ENCODE measurements at places on chromosomes 11 and 22. TPM values are rescaled to one million over a fixed set of nuclear protein-coding genes. Genes with fewer than 3 reads are reported as not detected.

The LTO1 gene
- polyA plus RNA-seq = 27.0 TPM

DNA sequence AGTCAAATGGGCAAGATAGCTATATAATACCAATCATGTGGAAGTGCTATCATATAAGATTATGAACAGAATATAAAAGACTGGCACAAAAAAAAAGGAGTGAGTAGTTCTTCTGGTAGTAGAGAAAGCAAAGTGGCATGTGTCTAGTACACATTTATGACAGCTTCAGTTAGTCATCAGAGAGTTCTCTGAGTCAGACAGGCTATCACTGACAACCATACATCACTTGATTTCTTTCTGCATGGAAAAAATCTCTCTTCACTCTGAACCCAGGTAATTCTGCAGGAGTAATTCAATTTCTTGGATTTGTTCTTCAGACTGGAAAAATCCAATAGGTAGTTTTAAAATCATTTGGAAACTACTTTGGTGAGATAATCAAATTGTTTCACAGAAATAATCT is 286.8 kb upstream of the ANO3 start:
- no peak for DNase-seq

- DNase-seq = peak; percentile 89
Measured at GRCh38 chr11:130431331-130431773, 2.9 kb upstream of the ADAMTS8 start.

GRCh38 chr11:2958251-2958650 is 29.0 kb upstream of the PHLDA2 start:
- DNase-seq = no peak

- no peak for DNase-seq
Measured at GRCh38 chr11:1484695-1485503, 1.7 kb downstream of the MOB2 start.

- DNase-seq = no peak
Measured at GRCh38 chr11:64089493-64089892, 53.8 kb downstream of the FLRT1 start.

DNA sequence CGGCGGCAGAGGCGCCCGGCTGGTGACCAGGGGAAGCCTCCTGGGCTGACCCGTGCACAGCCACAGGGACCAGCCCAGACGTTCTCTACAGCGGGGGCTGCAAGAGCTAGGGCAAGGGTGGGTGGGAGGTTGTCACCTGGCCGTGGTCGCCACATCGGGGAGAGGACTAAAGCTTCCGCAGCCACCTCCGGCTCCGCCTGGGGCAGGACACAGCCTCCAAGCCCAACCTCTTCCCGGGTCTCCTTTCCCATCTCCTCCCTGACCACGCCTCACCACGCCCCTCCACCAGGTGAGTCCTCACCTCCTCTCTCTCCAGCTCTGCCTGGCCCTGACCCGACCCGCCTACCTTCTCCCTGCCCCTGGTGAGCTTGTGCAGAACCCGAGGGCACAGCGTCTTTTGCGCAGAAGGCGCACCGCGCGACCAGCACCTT is 75.9 kb upstream of the LMO1 start:
- DNase-seq = no peak

DNA sequence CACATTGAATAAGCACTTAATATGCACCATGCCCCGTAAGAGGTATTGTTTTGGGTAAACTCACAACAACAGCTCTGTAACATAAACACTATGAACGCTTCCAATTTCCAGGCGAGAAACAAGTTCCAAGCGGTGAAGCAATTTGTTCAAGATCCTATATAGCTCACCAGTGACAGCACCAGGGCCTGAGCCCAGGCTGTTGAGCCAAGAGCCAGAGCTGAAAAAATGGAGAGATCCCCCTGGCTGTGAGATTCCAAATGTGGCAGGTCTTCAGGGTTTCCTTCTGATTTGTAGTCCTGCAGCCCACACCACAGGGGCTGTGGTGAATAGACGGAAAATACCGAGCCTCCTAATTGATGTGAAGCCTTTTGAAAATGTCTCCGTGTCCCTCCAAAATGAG is 268.0 kb upstream of the KIRREL3 start:
- DNase-seq = no peak

GRCh38 chr11:10026514-10026913 is 267.5 kb downstream of the SBF2 start:
- no peak for DNase-seq

GRCh38 chr11:114149689-114150407 is 90.3 kb downstream of the ZBTB16 start:
- no peak for DNase-seq

- DNase-seq = no peak
Measured at GRCh38 chr22:29701155-29701999, 18.4 kb upstream of the CABP7 start.

The TRPM5 gene
- polyA plus RNA-seq = 0.46 TPM

All from testis (tissue), 5 donors.